Gastroesophageal sphincter (tissue), 4 donors: ENCODE measurements at places on chromosomes 6 and 20. TPM values are rescaled to one million over a fixed set of nuclear protein-coding genes. Genes with fewer than 3 reads are reported as not detected.
A peak's percentile ranks its signal among the peaks of the same experiment; 100 is the strongest.

The MYMX gene
- total RNA-seq: not detected

The R3HDML gene
- total RNA-seq: not detected

- ATAC-seq: no peak
Observed at GRCh38 chr20:2023151-2023550, 29.3 kb upstream of the PDYN start.

GRCh38 chr20:40702504-40702903 lies 13.5 kb upstream of the MAFB start:
- no peak for ATAC-seq

DNA sequence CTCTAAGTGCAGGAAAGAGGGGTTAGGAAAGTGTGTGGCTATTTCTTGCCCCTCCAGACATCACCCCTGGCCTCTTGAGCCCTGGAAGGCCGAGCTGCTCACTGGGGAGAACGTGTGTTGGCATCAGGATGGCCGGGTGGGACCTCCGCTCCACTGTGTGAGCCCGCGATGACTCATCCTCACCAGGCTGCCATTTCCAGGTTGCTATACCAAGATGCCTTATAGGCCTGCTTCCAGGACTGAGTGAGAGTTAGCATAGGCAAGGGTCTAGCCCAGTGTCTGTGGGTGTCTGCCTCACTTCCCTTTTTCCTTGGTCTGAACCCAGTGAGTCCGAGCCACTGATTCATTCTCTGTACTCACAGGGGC lies 105.0 kb downstream of the MRPL14 start:
- ATAC-seq: peak; percentile 20
